Head of caudate nucleus (tissue), 42 donors: ENCODE measurements at places on chromosomes 7 and 10.
A peak's percentile ranks its signal among the peaks of the same experiment; 100 is the strongest.

DNA sequence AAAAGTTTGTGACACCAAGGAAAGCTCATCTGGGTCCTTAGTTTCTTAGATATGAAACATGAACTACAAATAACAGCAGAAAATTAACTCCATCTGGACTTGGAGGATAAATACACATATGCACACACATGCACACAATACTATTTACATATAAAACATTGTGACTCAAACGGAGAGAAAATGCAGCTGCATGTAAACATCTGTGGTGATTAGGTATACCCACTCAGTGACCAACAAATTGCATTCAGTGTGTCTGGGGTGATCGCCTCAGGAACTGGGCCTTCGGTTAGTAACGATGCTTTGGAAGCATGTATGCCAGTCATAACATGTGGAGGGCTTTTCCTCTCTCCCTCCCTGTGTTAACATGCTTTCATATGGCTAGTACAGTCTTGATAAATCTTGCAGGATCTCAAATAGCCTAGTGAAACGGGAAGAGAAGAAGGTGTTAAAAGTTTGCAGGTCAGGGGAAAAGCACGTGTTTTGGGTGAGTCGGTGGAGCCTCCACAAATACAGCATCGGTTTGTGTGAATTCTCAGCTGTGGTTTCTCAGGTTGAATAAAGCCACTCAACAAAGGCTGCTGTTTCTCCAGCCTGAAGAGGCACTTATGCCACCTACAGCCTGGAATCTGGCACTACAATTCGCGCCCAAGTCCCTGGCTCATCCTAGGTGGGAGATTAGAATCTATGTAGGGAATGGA lies 8.7 kb upstream of the GLRX3 start:
- DNase-seq = peak; percentile 42

- no peak for DNase-seq
Observed at GRCh38 chr7:158396982-158397862, 190.4 kb downstream of the PTPRN2 start.

DNA sequence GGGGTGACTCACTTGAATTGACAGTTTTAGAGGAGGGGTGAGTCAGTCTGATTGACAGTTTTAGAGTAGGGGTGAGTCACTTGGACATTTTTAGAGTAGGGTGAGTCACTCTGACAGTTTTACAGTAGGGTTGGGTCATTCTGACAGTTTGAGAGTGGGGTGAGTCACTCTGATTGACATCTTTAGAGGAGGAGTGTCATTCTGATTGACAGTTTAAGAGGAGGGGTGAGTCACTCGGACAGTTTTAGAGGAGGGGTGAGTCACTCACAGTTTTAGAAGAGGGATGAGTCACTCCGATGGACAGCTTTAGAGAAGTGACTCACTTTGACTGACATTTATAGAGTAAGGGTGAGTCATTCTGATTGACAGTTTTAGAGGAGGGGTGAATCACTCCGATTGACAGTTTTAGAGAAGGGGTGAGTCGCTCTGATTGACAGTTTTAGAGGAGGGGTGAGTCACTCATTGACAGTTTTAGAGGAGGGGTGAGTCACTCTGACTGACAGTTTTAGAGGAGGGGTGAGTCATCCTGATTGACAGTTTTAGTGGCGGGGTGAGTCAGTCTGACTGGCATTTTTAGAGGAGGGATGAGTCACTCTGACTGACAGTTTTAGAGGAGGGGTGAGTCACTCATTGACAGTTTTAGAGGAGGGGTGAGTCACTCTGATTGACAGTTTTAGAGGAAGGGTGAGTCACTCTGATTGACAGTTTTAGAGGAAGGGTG lies 595.9 kb downstream of the DNAJB6 start:
- DNase-seq = no peak

DNA sequence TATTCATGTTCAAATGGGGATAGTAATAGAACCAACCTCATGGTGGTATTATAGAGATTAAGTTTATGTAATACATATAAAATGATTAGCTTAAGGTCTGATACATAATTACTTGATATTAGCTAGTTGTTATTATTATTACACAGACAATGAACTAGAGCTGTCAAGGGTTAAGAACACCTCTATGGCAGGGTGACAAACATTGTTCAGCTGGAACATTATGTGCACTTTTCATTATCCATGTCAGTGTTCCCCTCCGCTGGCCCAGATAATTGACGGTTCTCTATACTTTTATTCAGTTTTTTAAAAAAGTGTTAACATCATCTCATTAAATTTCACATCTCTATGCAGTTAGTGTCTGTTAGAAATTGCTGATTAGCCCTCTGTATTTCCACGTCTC lies 142.1 kb downstream of the CDK14 start:
- DNase-seq = no peak

- peak; percentile 32 for DNase-seq
Observed at GRCh38 chr7:3301831-3302618, 973 bp downstream of the SDK1 start.

DNA sequence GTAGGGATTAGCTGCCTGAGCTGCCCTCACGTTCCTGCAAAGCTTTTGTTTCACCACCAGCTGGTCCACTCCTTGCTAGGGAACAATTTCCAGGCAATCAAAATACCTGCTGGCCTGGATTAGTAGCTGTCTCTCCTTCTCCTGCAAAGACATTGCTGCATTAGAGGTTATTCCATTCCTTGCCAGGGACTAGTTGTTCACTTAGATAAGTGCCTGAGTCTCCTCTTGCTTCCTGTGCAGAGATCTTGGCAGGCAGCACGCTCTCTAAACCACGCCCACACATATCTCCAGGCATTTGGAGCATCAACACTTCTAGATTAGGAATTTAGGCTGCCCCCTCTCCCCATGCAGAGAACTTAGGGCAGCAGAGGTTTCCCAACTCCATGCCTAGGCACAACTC lies 150.4 kb upstream of the SMIM30 start:
- DNase-seq = no peak

- DNase-seq = no peak
Observed at GRCh38 chr7:106269254-106269961, 15.4 kb downstream of the NAMPT start.

GRCh38 chr7:31476073-31476745 lies 37.7 kb upstream of the ITPRID1 start:
- DNase-seq = no peak

GRCh38 chr10:124354411-124355382 lies 64.0 kb downstream of the OAT start:
- peak; percentile 36 for DNase-seq

- DNase-seq = no peak
Observed at GRCh38 chr10:108230478-108231170, 1066.1 kb upstream of the SORCS1 start.

- DNase-seq = no peak
Observed at GRCh38 chr7:107996072-107996882, 6.7 kb downstream of the LAMB1 start.

GRCh38 chr10:30435073-30435422 lies 1.1 kb downstream of the MAP3K8 start:
- no peak for DNase-seq

DNA sequence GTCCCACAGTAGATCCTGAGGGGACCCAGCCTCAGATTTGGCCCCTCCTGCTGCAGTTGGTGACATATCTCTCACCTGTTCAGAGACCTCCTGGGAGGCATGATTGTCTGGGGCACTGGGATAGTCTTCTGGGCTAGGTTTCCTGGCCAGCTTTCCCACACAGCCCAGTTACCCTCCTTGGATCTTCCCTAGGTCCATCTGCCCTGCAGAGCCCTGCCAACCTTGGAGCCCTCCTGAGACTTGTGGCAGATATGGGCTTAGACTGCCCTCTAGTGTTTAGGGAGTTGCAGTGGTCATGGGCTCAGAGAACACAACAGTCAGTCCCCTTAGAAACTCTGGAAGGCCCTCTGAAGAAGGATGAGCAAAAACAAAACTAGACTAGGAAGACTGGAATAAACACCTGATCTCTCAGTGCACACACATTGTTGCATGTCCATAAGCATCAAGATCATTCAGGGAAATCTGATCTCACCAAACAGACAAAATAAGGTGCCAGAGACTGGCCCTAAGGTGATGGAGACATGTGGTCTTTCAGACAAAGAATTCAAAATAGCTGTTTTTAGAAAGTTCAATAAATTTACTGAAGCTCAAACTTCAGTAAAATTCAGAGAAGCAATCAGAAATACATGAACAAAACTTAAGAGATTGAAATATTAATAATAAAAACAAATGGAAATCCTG lies 324.6 kb downstream of the ATRNL1 start:
- DNase-seq = no peak

GRCh38 chr10:11416974-11417373 lies 194.5 kb downstream of the USP6NL start:
- no peak for DNase-seq

DNA sequence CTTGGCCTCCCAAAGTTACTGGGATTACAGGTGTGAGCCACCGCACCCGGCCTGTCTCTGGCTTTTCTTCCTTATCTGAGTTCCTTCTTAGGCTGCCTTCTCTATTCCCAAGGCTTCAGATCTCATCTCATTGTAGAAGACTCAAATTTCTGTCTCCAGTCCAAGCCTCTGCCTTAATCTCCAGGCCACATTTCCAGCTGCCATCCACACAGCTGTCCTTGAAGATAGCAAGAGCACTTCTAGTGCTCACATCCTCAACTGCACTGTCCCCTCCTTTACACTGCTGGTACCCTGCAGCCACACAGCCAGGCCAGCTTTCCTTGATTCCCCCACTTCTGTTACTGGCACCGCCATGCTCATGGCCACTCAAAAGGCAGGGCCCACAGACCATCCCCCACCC lies 35.6 kb downstream of the POLL start:
- DNase-seq = no peak

DNA sequence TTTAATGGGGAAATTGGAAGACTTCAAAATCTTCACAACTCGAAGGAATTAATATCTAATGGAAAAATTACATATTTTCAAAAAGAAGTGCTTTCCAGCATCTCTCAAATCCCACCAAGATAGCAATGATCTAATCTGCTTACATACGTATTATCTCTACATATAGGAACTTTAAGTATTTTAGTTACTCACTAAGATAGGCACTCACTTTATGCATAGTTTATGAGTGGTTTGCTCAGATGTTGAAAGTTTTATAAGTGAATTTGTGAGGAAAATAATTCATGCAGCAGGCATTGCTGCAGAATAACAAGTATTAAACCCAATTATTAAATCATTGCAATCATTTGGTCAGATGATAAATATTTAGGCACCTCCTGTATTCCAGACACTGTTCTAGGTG lies 2.3 kb upstream of the CYTH3 start:
- no peak for DNase-seq

DNA sequence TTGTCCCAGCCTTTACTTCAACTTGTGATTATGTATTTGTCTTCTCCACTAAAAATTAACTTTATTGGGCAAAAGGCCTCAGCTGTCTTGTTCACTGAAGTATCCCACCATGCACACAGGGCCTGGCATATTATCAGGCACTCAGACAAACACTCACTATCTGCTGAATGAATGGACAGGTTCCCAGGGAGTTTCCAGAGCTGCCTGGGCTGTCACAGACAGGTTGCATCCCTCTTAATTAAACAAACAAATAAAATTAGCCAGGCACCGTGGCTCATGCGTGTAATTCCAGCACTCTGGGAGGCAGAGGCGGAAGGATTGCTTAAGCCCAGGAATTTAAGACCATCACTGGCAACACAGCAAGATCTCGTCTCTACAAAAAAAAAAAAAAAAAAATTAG lies 1.5 kb upstream of the TSPAN14 start:
- DNase-seq = no peak

DNA sequence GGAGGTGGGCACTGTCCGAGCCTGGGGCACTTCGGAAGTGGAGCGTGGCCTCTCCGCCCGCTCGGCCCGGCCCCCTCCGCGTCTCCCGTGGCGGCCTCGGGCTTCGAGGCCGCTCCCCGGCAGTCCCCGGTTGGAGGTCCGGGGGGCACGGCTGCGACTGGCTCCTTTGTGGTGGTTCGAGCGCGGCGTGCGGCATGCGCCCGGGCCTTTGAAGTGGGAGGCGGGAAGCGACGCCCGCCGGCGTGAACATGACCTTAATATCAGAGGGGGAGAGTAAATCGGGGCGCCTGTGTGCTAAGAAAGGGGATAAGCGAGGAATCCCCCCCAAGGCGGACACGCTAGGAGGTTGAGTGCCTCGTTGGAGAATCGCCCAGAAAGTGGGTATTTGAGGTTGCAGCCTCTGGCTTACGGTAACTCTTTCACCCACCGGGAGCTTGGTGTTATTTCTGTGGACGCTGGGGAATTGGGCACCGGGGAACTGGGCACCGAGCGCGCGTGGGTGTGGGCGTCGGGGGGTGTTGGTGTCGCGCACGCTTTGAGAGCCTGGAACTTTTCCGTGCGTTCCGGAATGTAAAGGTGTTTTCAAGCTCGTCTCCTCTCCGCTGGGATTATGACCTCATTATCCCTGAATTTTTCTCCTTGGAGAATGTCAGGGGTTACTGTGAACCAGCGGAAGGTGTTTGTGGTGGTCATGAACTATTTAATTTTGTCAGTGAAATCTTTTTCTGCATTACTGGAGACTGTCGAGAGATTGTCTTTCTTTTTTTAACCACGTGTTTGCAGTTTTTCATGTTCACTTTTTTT lies 660 bp downstream of the SUV39H2 start:
- peak; percentile 28 for DNase-seq

DNA sequence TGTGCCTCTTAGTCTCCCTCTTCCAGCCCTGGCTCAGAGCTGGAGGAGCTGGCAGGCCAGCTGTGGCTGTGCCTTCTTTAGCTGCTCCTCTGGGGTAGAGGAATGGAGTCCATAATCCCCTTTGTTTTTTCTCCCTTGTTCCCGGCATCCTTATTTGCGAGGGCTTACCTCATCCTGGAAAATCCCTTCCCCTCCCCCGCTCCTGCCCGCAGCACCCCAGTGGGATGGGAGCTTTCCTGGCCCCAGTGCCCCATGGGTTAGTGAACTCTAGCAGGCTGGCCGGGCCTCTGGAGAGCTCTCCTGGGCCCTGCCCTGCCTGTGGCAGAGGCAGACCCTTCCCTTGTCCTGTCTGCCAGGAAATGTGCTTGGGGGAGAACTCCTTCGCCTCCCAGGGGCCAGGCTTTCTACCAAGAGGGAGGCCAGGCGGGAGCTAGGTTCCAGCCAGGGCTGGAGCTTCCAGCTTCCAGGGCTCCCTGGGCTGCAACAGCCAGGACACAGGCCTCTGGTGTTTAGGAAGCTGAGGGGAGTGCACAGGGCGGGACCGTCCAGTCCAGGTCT lies 16.5 kb upstream of the TRIM8 start:
- peak; percentile 22 for DNase-seq

GRCh38 chr7:50552921-50553320 lies 12.3 kb downstream of the DDC start:
- DNase-seq = no peak

- no peak for DNase-seq
Observed at GRCh38 chr7:50412973-50413372, 37.2 kb downstream of the FIGNL1 start.

DNA sequence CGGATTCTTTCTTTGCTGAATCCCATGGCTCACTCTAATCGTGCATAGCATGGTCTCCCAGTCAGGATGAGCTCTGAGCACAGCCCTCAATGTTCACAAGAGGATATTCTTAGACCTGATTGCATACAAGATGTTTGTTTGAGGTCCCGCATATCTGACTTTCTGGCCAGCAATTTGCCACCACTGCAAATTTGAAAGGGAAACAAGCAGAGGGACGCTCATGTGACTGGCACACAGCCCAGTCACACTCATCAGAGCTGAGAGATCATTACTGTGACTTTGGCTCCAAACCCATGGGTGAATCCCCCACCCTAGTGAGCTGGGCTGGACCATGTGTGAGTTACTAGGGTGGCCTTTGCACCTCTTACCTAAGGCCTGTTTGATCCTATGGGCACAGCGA lies 9.9 kb downstream of the TAS2R41 start:
- DNase-seq = no peak

GRCh38 chr10:8060704-8061121 lies 6.2 kb downstream of the GATA3 start:
- DNase-seq = no peak

GRCh38 chr10:5555881-5556280 lies 31.1 kb downstream of the CALML3 start:
- no peak for DNase-seq

GRCh38 chr7:35253460-35253709 lies 515 bp downstream of the TBX20 start:
- DNase-seq = no peak
